ENCODE measurements at places on chromosomes 5 and 9.

- no peak for DNase-seq
Observed at GRCh38 chr9:96508227-96508940, 58.4 kb downstream of the HABP4 start.

DNA sequence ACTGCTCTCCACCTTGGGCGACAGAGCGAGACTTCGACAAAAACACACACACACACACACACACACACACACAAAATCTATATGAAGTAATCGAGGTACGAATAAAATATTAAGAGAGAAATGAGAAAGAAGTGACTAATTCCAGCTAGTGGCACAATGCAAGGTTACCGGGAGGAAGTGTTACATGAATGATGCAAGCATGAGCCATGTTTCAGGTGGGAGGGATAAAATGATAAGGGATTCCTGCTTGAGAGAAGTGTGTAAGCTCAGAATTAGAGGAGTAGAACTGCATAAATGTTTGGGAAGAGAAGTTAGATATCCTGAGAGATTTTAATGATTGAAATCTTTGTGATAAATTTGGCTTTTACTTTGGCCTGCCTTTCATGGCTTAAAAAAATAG is 18.8 kb downstream of the HAPLN1 start:
- DNase-seq, result no peak

GRCh38 chr9:82424599-82425120 is 436.1 kb downstream of the SPATA31D1 start:
- DNase-seq, result no peak

GRCh38 chr5:32771037-32771436 is 59.9 kb downstream of the NPR3 start:
- DNase-seq, result no peak

DNA sequence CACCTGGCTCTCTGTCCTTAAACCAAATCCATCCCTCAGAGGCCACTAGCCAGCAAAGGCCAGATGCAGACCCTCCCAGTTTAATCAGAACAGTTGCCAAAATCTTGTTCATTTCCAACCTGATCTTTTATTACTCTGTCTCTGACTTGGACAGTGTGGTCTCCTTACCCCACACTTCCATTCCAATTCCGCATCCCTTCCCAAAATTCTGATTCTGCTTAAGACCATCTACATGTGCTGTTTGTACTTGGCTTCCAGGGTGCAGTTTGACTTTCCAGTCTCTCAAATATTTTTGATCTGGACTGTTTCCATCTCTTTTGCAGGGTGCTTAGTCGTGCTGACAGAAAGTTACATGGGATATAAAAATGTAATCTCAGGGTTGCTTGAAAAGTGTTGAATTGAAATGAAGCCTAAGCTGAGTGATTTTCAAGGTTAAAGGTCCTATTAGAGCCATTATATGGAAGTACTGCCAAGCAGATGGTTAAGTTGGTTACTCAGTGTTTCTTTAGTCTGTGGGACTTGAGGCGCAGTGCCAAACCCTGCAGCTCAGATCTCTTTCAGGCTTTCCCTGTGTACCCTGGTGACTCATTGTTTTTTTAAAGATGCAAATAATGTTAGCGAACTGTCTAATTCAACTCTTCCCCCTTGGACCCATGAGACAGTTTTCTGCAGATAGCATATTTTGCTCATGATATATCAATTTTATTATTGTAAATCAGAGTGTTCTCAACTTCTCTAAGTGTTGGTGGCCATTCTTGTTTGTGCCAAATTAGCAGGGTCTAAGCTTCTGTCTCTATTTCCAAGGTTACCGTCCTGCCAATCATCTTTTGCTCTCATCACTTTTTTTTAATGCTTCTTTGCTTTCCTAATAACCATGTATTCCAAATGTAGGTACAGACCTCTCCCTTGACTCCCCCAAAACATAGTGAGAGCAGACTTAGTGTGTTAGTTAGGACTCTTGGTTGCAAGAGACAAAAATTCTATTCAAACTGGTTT is 18.2 kb upstream of the DCP2 start:
- DNase-seq, result no peak

- no peak for DNase-seq
Observed at GRCh38 chr9:119153402-119153801, 215.8 kb downstream of the BRINP1 start.

DNA sequence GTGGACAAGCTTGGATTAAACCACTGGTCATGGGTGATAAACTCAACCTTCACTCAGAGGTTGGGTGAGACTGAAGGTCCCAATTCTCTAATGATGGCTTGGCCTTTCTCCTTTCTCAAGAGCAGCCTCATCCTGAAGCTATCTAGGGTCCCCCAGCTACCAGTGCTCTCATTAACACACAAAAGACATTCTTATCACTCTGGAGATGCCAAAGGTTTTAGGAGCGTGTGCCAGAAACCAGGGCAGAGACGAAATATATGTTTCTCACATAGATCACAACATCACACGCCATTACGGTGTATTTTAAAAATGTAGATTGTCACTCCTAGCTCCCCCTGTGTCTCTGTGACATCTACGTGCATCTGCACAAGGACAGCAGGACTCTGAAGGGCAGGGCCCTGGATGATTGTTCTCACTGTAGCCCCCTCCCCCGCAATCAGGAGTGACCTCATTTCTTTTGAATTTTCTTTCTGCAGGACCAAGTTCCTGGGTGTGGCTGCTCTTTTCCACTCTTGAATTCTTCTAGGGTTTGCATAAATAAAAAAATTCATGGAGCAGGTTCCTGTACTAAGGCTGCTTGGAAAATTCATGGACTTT is 311.3 kb downstream of the GADD45G start:
- DNase-seq, result no peak

GRCh38 chr5:142197098-142197497 is 88.5 kb downstream of the NDFIP1 start:
- DNase-seq, result no peak

- no peak for DNase-seq
Observed at GRCh38 chr5:95667061-95667618, 15.7 kb downstream of the SPATA9 start.

GRCh38 chr9:72527801-72528195 is 6.4 kb downstream of the TMC1 start:
- DNase-seq, result no peak

DNA sequence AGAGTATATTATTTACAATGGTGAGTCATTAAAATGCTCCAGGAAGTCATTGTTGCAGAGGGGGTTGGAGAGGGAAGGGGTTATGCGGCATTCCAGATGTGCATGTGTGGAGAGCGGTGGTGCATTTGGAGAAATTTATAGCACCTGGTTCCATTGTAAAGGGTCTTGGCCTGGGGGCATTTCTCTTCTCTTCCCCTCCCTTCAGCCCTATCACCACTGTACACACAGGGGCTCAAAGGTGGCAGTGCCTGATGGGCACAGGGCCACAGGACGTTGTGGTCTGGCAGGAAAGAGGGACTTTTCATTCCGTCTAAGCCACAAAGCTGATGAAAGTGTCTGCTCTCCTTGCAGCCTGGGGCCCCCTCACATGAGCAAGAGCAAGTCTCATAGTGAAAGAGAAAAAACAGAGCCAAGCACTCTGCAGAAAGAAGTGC is 442.4 kb upstream of the ZNF462 start:
- DNase-seq, result peak; percentile 2

DNA sequence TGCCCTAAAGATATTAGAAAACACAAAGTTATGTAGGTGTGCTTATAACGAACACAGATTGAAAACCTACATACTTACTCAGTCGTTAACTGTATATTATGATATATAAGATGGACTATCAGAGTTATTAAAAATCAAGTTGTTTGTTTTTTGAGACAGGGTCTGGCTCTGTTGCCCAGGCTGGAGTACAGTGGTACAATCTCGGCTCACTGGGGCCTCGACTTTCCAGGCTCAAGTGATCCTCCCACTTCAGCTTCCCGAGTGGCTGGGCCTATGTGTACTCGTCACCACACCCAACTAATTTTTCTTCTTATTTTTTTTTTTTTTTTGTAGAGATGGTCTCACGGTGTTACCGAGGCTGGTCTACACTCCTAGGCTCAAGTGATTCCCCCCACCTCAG is 158.3 kb downstream of the TSSK1B start:
- DNase-seq, result no peak

DNA sequence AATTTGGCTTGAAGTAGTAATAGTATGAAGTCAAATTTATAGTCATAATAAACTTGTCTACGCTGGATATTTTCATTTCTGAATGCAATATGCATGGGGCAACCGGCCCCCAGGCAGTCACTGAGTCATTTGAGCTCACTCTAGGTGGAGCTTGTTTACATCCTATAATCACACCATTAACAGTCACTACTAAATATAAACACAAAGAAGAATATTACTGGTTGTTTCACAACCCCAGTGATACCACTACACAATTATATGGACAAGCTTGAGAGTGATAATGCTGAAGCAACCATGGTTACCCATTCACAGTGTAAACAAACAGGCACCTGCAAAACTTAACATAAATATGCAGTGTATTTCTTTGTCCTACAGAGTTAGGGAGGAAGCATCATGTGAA is 68.7 kb downstream of the MARCHF3 start:
- DNase-seq, result peak; percentile 23

DNA sequence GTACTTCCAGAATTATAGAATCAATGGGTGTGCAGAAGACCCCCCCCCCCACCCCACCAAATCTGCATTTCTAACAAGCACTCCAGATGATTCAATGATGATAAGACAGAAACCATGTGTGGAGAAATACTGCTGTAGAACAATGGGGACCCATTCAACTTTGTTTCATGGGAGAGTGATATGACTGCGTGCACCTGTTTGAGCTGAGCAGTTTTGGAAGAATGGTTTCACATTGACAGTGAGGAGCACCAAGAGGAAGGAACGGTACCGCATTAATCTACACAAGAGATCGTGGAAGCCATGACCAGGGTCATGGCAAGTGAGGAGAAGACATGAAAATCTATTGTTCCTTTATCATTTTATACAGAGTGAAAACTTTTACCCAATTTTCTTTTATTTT is 202.7 kb downstream of the CD180 start:
- DNase-seq, result no peak

- DNase-seq, result no peak
Observed at GRCh38 chr5:131952301-131952857, 6.9 kb upstream of the MEIKIN start.

- no peak for DNase-seq
Observed at GRCh38 chr9:93189369-93190132, 5.6 kb downstream of the WNK2 start.

- no peak for DNase-seq
Observed at GRCh38 chr5:16518606-16519005, 53.0 kb upstream of the ZNF622 start.

- DNase-seq, result peak; percentile 7
Observed at GRCh38 chr9:69168709-69169217, 5.3 kb upstream of the TJP2 start.

DNA sequence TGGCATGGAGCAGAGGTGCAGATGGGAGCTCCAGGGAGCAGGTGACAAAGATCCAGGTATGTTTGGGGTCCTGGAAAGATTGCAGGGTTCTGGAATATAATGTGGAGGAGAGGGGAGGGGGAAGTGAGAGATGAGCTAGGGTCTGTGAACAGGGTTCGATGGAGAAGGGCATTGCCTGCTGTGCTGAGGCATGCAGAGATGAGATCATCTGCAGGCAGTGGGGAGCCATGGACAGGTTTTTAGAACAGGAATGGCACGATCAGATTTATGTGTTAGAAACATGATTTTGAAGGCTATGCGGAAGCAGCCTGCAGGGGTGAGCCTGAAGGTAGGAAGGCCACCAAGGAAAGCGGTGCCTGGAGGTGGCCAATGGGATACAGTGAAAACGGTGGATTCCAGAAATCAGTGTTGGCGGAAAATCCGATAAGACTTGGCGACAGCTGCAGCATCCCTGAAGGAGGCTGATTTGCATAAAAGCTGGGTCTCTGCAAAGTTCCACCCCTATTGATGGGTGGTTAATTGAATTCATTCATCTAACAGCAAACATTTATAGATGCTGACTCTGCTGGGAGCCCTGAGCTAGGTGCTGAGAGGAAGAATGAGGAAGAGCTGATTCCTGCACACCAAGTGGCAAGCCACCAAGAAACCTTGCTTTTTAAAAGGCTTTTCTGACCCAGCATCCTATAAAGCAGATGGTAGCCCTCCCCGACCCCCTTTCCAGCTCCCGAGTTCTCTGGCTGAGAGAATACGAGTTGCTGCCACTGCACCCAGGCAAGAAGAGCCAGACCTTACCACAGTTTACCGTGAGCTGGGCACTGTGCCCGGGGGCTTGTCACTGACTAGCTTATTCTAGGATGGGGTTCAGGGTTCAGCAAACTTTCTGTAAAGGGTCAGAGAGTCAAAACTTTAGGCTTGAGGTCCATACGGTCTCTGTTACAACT is 139.2 kb upstream of the SMIM23 start:
- no peak for DNase-seq

DNA sequence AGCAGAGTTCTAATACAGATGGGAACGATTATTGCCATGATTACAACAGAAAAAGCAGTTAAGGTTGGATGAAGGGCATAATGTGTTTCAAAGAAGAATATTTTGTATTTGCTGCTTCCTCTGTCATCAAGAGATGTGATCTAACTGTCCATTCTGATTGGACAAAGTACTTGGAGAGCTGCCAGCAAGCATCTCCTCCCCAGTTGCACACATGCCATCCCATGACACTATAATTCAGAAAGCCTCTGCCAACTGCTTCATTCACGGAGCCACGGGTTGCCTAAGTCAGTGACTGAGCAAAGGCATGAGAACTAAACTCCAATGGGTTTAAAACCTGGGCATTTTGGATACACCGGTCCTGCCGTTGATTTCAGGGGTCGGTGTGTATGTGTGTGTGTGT is 253.8 kb downstream of the CRB2 start:
- no peak for DNase-seq

- no peak for DNase-seq
Observed at GRCh38 chr9:92292338-92293074, 991 bp downstream of the IARS1 start.

DNA sequence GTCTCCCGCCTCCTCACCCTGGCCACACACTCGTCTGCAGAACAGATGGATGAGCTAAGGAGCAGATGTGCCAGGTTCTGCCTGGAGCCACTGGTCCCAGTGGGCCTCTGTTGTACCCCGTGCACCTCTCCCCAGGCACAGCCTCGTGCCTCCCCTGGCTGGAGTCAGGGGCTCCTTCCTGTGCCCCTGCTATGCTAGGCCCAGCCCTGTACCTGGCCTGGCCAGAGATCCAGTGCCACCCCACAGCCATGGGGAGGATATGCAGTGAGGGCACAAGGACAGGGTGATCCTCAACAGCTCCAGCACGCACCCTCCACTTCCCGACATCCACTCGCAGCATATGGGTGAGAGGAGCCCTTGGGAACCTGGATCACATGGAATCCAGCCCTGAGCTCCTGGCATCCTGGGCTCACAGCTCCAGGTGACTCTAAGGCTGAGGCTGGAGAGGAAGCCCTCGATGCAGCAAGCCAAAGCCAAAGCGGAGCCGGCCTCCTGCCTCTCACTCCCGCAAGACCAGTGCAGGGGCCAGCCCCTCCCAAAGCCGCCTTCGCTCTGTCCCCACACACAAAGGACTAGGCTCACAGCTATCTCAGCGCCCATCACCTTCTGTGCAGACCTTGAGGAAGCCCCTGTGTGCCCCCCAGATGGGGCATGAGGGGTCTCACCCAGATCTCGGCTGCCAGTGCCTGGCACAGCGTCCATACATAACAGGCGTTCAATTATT is 23.7 kb upstream of the ADAMTS2 start:
- DNase-seq, result no peak

- no peak for DNase-seq
Observed at GRCh38 chr5:54988817-54989216, 3.4 kb upstream of the ESM1 start.
